ENCODE measurements at places on chromosomes 2 and 18. TPM values are rescaled to one million over a fixed set of nuclear protein-coding genes. Genes with fewer than 3 reads are reported as not detected.

The NEURL3 gene
- total RNA-seq = not detected

The TRABD2A gene
- 5.7 TPM for total RNA-seq

DNA sequence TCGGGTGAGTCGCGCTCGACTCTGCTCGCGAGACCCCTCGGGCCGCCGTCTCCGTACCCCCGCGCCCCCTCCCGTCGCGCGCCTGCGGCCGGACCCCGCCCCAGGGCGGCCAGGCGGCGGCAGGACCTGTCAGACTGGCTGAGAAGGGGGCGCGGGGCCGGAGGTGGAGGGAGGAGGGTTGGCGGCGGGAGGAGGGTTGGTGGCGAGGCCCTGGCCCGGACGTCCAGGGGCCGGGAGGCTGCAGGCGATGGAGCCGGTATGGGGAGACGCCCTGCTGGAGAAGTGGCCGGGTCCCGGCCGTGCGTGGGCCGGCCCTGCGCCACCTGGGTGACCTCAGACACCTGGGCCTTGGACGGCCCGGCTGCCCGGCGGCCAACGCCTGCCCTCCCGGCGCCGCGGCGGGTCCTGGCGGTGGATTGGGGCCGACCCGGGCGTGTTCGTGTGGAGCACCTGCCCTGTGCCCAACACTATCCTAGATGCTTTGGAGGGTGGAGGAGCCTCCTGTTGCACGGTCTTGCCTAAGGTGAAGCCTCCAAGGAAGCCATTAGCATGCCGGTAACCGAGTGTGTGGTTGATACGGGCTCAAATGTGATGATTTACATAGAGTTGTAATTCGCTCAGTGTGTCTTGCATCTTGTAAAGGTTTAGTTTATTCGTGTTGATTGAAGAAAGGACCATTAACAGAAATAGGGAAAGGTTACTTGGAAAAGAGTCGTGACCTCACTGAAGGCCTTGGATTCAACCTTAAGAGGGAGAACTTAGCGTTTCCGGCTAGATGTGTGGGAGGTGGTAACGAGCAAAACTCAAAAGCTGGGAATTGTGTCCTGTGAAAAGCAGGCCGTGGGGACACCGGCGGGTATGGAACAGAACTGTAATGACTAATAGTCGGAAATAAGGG is 550 bp downstream of the MYL12B start:
- peak; percentile 67 for DNase-seq

DNA sequence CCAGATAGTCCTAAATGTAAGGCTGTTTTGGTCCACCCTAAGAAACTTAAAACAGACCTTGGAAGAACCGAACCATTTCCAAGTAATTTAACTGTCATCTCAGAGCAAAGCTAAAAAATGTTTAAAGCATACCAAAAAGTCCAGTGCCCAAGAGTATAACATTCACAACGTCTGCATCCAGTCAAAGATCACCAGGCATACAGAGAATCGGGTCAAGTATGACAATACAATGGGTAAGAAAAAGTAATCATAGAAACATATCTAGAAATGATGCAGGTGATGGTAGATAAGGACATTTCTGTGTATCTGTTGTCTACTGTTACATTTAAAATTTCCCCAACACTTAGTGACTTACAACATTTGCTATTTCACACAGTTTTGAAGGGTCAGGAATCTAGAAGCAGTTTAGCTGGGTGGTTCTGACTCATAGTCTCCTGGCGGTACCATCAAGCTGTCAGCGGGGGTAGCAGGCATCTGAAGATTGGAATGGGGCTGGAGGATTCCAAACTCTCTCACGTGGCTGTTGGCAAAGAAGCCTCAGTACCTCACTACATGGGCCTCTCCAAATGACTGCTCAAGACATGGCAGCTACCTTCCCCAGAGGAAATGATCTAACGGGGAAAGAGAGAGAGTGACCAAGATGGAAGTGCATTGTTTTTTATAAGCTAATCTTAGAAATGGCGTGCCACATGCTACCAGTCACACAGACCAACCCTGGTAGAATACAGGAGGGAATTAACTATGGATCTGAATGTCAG is 36.6 kb upstream of the DYNC2LI1 start:
- peak; percentile 87 for DNase-seq

DNA sequence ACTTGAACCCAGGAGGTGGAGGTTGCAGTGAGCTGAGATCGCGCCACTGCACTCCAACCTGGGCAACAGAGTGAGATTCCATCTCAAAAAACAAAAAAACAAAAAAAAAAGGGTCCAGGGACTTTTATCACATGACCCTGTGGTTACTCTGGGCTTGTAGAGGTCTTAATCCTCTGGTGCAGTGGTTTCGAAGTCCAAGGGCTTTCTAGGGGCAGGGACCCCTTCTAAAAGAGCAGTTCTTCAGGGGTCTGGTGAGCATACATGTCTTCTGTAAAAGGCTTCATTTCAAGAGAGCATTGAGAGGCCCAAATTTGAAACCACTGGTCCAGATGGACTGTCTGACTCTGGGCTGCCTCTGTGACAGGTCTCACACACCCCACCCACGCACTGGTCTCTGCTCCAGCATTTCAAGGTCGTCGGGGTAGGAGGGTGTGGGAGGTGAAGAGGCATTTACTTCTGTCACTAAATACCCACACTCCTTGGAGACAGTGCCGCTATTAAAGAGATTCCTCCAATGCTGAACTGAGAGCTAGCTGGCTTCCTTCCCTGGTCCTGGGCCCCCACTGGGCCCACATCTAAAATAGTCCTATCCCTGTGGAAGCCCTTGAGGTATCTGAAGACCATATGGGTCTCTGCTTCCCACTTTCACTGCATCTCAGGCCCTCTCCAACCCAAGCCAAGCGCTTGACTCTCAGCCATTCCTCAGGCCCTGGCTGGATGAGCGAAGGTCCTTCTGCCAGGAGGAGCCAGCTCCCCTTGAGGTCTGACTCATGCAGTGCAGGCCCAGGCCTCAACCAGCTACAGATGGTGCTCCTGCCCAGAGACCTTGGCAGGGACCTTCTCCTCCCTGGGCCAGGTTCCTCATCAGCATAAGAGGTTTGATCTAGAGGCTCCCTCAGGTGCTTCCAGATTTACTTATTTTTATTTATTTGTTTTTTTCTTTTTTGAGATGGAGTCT is 44.8 kb downstream of the PAX8 start:
- DNase-seq = peak; percentile 77

The MLPH gene
- 4.7 TPM for total RNA-seq

DNA sequence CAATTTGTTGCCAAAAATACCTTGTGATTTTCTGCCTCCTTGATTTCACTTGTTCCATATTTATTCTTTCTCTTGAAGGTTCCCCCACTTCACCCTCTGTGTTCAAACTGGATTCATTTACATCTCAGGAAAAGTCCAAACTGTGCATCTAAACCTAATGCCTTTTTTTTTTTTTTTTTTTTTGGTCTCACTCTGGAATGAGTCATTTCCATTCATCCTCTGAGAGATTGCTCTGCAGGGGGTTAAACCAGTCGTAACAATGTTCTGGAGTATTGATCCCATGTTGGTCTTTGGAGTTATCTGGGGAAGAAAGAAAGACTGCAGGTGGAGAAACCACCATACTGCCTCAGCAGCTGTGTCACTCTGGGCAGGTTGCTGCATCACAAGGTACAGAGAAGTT is 119.7 kb downstream of the TACR1 start:
- DNase-seq = peak; percentile 24

The UBXN4 gene
- total RNA-seq = 69.7 TPM

- DNase-seq = no peak
Measured at GRCh38 chr18:47593744-47594472, 336.6 kb downstream of the SMAD2 start.
